ENCODE measurements at places on chromosomes 5 and 9.

GRCh38 chr5:35890021-35891020, 33.6 kb downstream of the IL7R start:
- no peak for DNase-seq

GRCh38 chr5:10624206-10624605, 60.3 kb downstream of the ANKRD33B start:
- DNase-seq: no peak

DNA sequence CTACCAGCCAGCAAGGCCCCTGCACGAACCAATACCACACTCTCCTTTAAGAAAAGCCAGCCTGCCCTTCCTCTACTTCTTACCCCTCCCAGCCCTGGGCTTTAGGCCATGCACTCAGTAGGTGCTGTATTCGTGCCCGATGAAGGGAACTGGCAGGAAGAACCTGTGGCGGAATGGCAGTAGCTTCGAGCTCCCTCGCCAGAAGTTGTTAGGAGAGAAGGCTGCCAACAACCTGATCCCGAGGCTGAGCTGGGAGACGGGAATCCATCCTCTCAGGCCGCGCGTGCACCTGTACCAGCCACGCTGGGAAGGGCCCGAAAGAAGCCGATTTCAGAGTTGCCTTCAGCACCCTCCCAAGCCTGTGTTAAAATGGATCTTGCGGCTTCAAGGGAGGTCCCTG, 45.3 kb upstream of the AKNA start:
- no peak for DNase-seq

DNA sequence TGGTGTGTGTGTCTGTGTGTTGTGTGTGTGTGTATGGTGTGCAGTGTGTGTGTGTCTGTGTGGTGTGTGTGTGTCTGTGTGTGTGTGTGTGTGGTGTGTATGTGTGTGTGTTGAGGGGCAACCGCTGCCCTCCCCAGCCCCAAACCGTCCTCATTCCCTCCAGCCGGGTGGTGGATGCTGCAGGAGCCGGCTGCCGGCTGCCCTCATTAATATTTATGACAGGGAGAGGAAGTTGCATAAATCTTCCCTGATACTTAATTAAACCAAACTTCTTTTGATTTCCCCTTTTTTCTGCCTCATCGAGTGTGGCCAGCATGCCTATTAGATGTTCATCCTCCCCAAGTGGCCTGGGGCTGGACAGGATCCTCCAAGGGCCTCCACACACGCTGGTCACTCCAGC, 121.4 kb upstream of the MVB12B start:
- no peak for DNase-seq

GRCh38 chr9:113497051-113497450, 33.5 kb downstream of the RGS3 start:
- no peak for DNase-seq

- DNase-seq: peak; percentile 52
Measured at GRCh38 chr5:72817076-72817481, 618 bp downstream of the TNPO1 start.

GRCh38 chr5:68154119-68154857, 61.3 kb upstream of the PIK3R1 start:
- no peak for DNase-seq

GRCh38 chr5:179805529-179806249, 977 bp downstream of the MGAT4B start:
- DNase-seq: peak; percentile 26

- DNase-seq: no peak
Measured at GRCh38 chr9:29198861-29199260, 1625.6 kb upstream of the C9orf72 start.

- no peak for DNase-seq
Measured at GRCh38 chr9:82621447-82621846, 441.5 kb downstream of the RASEF start.

DNA sequence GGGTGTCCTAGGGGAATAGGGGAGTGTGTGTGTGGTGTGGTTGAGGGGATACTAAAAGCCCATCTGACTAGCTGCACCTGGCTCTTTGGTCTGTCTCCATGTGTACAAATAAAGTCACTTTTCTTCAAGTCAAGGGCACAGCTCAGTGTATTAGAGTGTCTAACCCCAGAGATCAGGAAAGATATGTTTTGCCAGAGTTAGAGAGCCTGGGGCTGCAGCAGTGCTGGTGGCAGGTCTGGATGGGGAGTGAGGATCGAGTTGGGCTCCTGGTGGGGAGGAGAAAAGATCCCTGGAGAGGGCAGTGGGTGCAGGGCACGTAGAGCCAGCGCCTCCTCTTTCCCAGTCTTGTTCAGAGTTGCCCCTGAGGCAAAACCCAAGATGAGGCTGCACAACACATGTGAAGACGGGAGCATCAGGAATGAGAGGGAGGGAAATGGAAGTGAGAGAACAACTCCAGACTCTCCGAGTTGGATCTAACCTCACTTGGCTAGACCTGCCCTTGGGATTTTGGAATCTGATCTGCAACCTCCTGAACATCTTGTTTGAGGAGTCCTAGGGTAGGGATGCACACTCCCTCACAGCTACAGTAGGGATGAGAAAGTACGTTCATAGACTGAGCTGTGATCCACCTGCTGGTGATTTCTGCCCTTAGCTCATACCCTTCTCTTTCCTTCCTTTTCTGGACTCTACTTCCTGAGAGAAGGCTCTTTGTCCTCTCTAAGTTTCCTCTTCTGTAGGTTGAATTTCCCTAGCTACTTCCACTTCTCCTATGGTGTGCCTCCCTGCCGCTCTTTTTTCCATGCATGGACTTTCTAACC, 309.9 kb downstream of the ZSWIM6 start:
- no peak for DNase-seq

DNA sequence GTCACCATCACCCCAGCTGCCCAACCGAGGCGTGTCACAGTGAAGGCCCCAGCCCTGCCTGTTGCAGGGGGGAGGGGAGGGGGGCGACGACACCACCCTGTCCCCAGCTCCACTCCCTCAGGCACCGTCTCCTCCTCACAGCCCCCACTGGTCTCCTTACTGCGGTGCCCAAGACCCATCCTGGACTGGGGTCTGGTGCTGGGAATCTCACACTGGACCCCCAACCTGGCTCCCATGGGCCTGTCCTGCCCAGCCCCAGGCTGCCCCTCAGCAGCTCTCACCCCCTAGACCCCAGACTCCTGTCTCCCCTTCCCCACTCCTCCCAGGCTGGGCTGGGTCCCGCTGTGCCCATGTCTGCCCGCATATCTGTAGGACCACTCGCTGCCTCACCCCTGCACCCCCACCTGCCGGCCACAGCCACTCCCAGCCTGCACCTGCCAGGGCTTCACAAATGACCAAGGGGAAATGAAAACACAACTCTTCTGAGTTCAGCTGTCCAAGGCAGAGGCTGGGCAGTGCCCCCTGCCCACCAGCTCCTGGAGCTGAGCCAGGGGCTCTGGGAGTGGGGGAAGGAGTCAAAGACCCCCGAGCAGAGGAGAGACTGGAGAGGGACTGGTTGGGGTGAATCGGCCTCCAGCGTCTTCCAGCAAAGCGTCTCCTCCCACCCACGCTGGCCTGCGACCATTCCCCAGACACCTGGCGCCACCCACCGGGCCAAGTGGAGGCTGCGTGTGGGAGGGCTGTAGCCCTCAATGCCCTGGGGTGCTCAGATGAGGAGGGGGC, 32.6 kb upstream of the EGFL7 start:
- DNase-seq: peak; percentile 51

DNA sequence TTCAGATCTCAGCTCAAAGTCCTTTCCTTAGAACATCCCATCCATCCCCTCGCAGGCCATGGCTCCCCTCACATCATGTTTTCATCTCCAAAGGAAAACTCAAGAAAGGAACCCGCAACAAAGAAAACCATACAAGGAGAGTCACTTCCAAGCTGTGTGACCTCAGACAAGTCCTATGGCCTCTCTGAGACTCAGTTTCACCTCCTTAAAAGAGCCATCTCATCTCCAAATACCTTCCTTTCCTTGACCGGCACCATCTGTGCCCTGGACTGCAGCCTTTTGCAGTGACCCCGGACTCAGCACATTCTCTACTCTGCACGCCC, 10.7 kb downstream of the CORO2A start:
- DNase-seq: no peak

GRCh38 chr5:151718153-151718552, 31.4 kb upstream of the SPARC start:
- DNase-seq: no peak

GRCh38 chr5:171957591-171958251, 48.7 kb downstream of the FBXW11 start:
- peak; percentile 71 for DNase-seq

DNA sequence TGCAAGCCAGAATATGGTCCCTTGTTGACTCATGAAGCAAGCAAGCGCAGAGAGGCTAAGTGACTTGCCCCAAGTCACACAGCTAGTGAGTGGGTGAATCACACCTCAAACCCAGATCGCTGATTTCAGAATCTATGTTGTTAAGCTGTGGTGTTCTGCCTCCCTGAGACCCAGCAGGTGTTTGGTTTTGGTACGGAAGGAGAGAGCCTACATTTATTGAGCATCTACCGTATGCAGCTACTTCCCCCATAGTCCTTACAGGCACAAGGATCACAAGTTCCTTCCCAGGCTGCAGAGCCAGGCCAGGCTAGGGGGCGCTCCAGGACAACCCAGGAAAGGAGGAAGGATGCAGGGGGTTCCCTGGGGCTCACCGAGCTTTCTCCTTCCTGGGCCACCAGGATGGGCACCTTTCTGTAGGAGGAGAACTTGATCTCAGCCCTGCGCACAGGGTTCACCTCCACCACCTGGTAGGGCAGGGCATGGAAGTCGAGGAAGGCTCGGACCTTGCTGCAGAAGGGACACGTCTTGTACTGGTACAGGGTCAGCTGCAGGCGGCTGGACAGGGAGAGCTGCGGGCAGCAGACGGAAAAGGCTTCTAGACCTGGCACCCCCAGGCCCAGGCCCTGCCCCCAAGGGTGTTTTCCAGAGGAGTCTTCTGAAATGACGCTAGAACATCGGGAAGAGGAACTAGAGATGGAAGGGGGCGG, 2.5 kb downstream of the PTGES2 start:
- peak; percentile 39 for DNase-seq

- peak; percentile 36 for DNase-seq
Measured at GRCh38 chr9:133737774-133738639, at the start of gene SARDH. Gene SARDH (minus strand): TSS chr9:133738352. CDS start chr9:133734173, 4,179 bp downstream.

DNA sequence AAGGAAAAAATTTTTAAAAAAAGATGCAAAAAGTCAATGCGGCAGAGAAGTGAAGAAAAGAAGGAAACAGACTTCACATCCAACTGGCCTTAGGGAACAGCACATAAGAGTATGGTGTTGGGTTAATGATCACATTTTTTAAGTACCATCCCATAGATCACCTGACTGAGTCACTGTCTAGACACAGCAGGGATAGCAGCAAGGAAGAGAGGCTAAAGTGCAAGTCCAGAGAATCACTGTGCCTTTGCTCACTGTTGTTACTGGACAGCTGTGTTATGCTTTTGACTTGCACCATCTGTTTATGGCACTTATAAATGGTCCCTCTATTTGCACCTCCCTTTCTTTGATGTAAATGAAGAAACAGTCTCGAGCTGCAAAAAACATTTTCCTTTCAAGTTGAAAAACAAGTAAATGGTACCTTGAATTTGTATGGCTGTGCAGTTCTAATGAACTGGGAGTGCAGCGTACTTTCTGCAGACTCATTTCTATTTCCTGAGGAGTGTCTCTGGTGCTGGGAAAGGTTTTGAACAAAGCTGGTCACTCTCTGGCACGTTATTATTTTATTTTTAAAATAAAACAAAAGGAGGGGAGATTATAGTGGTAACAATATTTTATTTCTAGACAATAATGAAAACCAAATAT, 84.2 kb downstream of the TRPM6 start:
- no peak for DNase-seq

DNA sequence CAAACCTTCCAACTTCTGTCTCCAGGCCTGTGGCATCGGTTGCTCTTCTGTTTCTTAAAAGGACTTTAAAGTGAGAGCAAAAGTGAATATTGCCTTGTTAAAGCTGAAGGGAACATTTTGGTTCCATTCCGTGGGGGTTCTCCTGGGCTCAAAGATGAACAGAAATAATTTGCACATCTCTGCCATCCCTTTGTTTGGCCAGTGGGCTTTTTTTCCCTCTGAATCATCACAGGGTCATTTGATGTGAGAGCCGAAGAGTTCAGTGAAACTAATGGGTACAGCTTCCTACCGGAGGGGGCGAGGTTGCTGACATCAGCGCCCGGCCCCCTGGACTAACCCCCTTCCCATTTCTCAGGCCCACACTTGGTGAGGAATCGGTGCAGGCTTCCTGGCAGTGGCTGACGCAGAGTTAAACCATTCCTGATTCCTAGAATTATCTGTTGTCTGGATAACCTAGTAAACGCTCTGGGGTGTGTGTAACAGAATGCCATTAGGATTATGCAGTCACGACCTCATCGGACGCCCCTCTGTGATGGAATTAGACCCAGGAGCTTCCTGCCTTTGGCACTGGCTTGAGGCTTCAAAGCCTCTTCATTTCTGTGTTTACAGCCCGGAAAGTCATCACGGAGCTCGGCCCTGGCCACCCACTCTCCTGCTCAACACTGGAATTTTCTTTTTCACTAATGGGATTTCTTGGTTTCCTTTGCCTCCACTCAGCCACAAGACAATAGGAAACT, 61.6 kb upstream of the RPL26L1 start:
- no peak for DNase-seq

DNA sequence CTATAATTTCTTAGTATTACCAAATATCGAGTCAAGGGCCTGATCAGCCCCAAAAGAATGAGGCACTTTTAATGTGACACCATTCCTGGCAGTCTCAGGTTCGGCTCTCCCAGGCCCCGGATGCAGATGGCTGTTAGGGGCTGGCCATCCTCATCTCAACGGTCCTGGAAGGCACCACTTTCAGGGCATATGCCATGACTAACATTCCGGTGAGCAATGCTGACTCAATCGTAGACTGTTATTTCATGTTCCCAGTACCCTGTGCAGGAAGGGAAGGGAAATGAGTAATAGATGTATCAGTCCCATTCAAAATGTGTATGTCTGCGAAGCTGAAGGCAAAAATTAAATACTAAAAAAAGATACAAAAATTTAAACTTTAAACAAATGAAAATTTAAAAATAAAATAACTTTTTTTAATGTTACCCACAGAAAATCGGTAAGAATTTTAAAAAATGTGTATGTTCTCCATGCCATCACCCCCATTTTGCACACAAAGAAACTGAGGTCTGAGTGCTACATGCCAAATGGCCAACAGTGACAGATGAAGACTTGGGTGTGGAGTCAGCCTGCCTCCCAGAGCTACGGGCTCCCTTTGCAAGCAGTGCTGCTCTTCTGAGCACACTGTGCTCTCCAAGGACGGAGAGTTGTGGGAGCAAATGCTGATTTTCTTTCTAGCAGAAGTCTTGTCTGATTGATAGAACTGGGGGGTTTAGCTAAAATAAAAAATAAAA, 79.0 kb downstream of the GLDC start:
- peak; percentile 55 for DNase-seq

- DNase-seq: no peak
Measured at GRCh38 chr9:121284733-121285451, 16.9 kb downstream of the GSN start.

- DNase-seq: no peak
Measured at GRCh38 chr5:5014586-5015235, 125.4 kb upstream of the ADAMTS16 start.

DNA sequence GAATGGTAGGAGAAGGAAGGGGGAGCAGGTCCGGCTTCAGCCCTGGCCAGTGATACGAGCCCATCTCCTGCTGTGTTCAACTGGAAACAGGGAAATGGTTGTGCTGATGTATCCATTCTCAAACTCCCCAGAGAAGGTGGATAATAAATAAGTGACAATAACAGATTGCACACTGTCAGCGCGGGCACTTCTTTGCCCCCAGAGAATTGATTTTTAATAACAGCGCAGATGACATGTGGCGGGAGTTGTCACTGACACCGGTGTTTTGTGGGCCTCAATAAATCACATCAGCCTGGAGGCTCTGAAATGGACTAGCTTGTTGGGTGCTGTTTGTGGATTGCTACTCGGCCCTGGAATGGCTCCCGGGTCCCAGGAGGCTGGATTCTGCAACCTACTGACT, 141.4 kb upstream of the PANK3 start:
- no peak for DNase-seq

Measured in stimulated activated CD4-positive, alpha-beta T cell treated with anti-CD3 and anti-CD28 coated beads, Interleukin-4, amount 100 ng/mL, for 24 hours (primary cell).